ENCODE measurements at places on chromosomes 5 and 9. TPM values are rescaled to one million over a fixed set of nuclear protein-coding genes. Genes with fewer than 3 reads are reported as not detected.
A peak's percentile ranks its signal among the peaks of the same experiment; 100 is the strongest.

GRCh38 chr5:139650031-139650688, 2.0 kb downstream of the CXXC5 start:
- DNase-seq, result no peak

DNA sequence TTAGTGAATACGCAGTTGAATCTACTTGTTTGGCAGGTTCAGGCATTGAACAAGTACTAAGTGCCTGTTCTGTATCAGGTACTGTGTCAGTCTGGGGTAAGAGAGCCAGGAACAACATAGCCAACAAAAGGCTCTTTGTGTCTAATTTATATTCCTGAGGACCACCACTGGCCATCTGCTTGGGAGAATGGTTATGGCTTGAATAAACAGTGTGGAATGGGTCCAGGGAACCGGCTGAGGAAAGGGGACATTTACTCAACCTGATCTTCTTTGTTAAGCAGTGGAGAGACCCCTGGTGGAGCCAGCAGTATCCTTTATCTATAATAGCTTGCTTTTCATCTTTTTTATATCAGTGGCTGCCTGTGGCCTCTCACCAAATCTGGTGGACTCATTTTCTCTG, 38.6 kb downstream of the EXOSC2 start:
- no peak for DNase-seq

- peak; percentile 9 for DNase-seq
Observed at GRCh38 chr5:141359790-141360426, at the start of gene PCDHGB2. Gene PCDHGB2 (plus strand): TSS chr5:141359994. CDS start chr5:141360136, 142 bp downstream.

DNA sequence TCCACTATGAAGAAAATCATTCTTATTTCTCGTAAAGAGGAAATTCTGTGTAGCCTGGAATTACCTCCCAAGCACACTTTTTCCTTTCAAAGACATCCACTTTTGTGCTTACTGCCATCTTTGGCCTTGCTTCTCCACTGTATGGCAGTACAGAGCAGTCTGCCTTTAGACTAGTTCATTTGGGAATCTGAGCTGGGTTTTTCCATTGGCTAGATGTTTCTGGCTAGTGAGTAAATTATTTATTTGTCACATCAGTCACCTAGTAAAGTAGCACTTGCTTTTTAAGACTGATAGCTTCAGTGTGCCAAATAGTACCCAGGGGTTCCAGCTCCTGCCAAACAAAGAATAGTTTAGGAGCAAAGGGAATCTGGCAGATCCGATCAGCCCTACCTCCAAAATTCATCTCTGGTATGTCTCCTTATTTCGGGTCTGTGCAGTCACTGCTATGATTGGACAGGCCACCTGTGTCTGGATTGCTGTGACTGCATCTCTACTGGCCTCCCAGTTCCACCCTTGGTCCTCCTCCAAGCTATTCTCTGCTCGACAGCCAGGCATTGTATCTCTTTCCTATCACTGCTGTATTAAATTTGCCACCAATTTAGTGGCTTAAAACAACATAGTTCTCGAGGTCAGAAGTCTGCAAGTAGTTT, 97.6 kb downstream of the NUDT12 start:
- peak; percentile 70 for DNase-seq

GRCh38 chr5:7392693-7393024, 3.3 kb upstream of the ADCY2 start:
- no peak for DNase-seq

DNA sequence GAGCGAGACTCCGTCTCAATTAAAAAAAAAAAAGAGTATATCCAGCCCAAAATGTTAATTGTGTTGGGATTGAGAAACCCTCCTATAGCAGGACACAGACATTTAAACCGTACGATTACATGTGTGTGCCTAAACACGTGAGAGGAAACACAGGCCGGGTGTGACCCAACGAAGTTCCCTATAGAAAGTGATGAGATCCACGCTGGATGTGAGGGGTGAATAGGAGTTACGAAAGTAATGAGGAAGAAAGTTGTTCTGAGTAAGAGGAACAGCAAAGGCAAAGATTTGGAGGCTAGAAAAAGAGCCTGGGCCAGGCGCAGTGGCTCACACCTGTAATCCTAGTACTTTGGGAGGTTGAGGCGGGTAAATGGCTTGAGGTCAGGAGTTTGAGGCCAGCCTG, 13.6 kb downstream of the NAIF1 start:
- DNase-seq, result no peak

Gene KIF4B
- total RNA-seq, result 0.07 TPM
